ENCODE measurements at places on chromosomes 5 and 9. TPM values are rescaled to one million over a fixed set of nuclear protein-coding genes. Genes with fewer than 3 reads are reported as not detected.
A peak's percentile ranks its signal among the peaks of the same experiment; 100 is the strongest.

- no peak for DNase-seq
These were observed 75.9 kb downstream of the SLC38A9 start for GRCh38 chr5:55636177-55636576.

- DNase-seq: no peak
These were observed 73.4 kb downstream of the NSG2 start for GRCh38 chr5:174118823-174119467.

DNA sequence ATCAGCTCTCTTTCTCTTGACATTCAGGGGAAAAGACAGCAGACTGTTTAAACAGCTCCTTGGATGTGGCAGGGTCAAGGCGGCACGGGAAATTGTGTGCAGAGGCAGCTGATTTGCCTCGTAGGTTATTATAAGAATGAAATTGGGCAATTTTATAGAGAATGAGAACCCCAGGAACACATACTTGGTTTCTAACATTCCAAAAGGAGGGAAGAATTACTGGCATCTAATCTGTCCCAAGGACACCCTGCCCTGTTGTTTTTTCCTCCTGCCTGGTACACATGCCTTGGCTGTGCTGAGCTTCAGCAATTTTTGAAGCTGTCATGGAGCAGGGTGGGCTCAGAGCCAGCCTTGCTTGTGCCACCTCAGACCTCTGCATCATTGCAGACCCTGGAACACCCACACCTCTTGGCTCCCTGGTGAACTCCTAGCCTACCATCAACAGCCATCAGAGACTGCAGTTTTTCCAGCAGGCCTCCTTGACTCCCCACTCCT, 143.6 kb downstream of the BOD1 start:
- DNase-seq: peak; percentile 66

DNA sequence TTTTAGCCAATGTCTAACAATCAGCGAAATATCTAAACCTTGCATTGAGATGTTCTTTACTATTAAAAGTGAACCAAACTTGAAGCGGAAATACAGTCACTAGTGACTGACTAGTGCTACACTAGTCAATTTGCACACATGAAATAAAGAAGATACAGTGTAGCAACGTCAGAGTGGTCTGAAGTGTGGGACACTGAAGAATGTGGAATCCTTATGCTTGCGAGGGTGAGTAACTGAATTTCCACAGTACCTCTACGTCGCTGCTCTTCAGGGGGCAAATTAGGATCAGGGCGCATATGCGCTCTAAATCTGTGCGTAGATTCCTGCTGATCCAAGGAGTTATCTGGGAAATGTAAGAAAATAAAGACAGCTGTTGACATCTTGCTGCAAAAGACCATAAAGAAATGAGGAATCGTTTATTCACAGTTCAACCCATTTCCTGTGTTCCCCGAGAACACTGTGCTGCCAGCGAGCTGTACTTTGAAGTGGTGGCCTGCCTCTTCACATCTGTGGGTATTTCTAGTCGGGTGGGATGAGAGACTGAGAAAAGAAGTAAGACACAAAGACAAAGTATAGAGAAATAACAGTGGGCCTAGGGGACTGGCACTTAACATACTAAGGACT, 39.8 kb upstream of the FLT4 start:
- DNase-seq: no peak

DNA sequence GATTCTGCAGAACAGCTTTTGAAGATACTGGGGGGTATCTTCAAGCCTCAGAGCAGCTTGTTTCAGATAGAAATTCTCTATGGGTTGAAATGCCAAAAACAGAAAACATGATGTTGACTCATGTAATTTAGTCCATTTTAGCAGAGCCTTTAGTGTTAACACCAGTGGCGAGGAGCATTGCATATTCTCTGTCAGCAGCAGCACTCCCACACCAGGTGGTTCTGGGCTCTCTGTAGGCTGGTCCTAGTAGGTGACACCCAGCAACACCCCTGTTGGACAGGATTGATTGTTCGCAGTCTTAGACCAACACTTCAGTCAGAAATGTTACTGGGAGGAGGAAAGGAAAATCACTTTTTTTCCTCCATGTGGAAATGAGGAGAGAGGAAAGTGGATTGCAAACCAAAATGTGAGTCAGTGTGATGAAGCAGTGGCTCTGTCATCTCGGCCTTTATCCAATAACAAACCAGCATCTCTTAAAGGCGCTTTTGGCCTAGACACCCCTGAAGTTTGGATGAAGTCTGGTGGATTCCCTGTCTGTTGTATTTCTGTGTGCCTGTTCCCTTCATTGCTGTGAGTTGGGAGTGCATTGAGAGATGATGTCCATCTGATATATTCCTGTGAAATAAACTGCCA, 16.8 kb downstream of the SLC46A2 start:
- no peak for DNase-seq

DNA sequence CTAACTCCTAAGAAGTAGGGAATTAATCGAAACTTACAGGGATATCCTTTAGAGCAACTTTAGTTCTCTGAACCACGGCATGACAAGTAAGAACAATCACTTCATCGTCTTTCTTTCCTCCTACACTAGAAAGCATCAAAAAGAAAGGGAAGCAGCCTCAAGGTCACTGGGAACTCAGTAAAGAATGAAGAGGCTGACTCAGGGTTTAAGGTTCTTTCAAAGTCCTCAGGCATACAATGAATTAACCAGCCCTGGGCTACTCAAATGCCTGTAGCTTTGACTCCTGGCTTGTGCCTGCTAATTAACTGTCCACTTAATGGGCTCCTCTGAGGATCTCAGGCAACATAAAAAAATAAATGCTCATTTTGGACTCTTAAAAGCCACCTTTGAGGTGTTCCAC, 102.0 kb downstream of the TRIM32 start:
- no peak for DNase-seq

GRCh38 chr5:140109018-140109758, 4.7 kb upstream of the PURA start:
- DNase-seq: no peak

DNA sequence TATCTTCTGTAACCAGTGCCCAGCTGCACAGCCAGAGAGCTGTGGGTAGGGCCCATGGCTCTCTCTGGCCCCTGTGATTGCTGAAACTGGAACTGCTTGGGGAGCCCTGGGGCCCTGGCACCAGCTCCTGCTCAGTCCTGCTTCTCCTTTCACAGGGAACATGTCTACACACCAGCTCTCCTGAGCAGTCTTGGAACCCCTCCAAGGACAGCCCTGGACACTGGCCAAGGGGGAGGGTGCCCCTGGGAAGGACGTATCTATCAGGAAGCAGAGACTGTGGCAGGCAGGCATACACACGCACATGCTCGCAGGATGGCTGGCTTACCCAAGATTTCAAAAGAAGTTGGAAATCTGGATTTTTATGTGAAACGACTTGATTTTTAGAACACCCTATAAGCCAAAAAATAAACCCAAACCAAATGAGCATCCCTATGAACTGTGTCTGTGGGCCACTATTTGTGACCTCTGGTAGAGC, 8.8 kb upstream of the TRAF1 start:
- peak; percentile 97 for DNase-seq

DNA sequence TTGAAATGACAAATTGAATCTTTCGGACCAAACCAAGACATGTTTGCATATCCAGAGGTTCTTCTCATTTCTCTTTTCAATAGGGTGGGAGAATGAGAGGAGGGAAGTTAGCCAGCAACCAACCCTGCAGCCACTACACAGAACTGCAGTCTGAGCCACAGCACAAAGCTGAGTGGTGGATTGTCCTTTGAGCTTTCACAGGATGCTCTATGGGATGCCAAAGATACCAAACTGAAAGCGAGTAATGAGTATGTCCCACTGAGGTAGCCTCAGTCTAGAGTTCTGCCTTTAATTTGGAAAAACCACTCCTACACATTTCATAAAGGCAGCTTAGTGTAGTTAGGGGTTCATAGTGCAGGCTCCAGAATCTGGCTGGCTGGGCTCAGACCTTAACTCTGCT, 114.9 kb downstream of the MARCHF3 start:
- DNase-seq: no peak

DNA sequence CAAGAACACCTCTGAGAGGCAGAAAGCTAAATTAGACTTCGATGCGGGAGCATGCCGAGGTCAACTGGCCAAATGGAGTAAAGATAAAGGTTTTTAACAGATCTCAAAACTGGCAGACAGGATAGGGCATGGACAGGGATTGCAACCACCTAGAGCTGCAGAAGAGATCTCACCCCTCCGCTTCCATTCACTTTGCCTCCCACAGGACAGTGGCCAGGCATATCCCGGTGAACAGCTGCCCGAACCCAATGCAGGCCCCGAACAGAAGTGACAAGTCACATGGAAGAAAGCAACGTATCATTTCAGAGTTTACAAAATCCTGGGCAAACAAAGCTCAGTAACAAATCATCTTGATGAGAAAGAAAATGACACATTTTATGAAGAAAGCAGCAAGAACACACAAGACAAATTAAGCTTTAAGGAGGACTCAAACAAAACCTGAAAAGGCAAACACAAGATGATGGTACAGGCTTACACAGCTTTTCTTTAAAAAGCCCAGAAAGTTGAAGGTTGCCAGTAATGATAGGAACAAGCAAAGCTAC, 18.4 kb downstream of the RNF130 start:
- DNase-seq: no peak

GRCh38 chr5:90182726-90183125, 226.8 kb downstream of the CETN3 start:
- DNase-seq: no peak

GRCh38 chr5:9698125-9698826, 68.1 kb upstream of the TAS2R1 start:
- no peak for DNase-seq

- DNase-seq: no peak
These were observed 447.1 kb downstream of the LRRC70 start for GRCh38 chr5:63025679-63026078.

- no peak for DNase-seq
These were observed 139.7 kb downstream of the GNA14 start for GRCh38 chr9:77508396-77508795.

DNA sequence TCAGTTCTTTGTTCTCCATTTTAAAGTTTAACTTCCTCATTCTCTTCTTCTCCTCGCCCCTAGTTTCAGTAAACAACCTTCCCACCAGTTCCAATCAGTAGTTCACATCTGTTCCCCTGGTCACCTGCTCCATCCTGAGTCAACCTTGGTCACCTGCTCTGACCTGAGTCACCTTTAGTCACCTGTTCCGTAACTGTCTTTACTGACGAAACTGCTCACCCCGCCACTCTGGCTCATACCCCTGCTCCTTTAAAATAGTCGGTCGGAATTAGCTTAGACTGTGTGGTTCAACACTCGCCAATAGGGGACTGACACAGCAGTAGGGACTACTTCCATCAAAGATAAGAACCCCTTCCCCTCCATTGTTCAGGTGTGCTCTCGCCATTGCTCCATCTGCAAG, 76.3 kb upstream of the GPBP1 start:
- no peak for DNase-seq

GRCh38 chr5:138616508-138616907, 41.3 kb upstream of the HSPA9 start:
- no peak for DNase-seq

DNA sequence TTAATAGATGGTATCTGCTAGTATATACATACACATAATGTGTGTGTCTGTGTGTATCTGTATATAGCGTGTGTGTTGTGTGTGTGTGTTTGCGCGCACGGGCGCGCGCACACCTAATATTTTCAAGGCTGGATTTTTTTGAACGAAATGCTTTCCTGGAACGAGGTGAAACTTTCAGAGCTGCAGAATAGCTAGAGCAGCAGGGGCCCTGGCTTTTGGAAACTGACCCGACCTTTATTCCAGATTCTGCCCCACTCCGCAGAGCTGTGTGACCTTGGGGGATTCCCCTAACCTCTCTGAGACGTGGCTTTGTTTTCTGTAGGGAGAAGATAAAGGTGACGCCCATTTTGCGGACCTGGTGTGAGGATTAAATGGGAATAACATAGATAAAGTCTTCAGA, 757 bp downstream of the FXN start:
- no peak for DNase-seq

DNA sequence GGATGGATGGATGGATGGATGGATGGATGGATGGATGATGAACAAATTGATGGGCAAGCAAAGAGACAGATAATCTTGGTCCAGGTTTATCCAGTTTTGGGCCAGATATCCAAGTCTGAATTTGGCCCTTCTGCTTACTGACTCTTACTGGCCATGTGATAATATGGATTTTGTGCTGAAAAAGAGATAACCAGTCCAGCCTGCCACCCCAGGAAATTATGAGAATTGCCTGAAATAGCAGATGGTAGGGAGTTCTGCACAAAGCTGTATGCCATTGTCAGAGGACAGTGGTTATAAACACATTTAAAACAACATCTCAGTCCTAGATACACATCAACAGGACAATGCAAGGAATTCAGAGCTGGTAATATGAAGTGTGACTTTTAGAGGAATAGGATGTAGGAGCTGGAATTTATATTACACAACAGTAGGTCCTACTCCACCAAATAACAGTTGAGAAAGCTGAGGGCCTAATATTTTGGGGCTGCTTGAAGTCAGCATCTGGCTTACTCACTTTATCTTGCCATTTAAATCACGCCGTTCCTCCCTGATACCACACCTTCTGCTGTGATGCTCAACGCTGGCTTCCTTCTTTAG, 9.0 kb upstream of the FAT2 start:
- no peak for DNase-seq

- no peak for DNase-seq
These were observed 126.5 kb downstream of the MRPL36 start for GRCh38 chr5:1673042-1673677.

- no peak for DNase-seq
These were observed 9.7 kb downstream of the SLC30A5 start for GRCh38 chr5:69103521-69103920.

DNA sequence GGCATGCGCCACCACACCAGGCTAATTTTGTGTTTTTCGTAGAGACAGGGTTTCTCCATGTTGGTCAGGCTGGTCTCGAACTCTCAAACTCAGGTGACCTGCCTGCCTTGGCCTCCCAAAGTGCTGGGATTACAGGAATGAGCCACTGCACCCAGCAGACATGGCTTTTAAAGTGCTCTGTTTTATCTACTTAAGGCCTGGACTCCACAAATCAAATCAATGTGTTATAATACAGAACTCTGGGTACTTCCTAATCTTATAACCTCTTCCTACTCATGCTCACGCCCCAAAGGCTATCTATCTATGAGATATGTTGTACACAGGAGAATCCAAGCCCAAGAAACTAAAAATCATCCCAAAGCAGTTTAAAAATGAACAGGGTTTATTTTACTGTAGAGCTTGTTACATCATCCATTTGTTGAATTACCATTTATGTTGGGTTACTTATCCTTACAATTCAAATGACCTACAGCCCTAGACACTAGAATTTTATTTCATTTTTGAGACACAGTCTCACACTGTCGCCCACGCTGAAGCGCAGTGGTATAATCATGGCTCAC, 155.1 kb downstream of the EFNA5 start:
- no peak for DNase-seq

DNA sequence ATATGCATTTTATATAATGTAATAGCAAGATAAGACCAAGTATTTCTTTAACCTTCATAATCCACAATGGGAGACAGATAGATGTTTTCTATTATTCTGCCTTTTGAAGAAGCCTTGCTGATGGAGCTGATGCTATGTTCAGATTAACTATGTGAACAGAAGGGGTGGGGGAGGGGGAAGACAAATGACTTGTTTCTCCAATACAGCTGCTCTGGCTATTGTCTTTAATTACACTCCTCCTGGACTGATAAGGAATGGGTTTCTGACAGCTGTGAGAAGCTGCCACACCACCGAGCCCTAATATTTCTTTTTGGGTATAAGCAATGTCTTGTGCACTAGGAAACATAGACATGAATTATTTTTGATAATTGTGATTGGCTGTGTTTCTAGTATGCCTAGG, 62.0 kb downstream of the CAVIN4 start:
- DNase-seq: no peak

Gene MBLAC2
- total RNA-seq: 4.1 TPM

Gene OR2V1
- total RNA-seq: not detected

Gene FAM78A
- 69.1 TPM for total RNA-seq

Gene TAF11L5
- not detected for total RNA-seq

Gene PCDHA12
- not detected for total RNA-seq

Gene SPINK6
- total RNA-seq: not detected

Gene RGS7BP
- total RNA-seq: 6.4 TPM

Gene SH3TC2
- total RNA-seq: 15.7 TPM

Gene SLC36A3
- total RNA-seq: not detected
